GM10248 (cell line): ENCODE measurements at places on chromosomes 5 and 9.

DNA sequence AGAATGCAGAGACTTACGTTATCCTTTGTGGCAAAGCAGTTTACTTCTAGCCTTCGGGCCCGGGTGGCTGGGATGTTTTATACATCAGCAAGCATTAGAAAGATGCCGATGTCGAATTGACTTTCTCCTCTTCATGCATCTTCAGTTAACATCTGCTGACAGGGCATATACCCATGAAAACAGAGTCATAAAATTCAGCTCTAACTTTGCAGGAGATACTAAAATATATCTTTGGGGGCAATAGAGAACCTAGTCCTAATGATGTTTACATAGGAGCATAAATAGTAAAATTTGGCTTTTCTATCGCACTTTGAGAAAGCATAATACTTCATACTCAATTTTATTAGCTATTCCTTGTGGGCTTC is 247.9 kb downstream of the PRELID2 start:
- DNase-seq: no peak

GRCh38 chr9:137205126-137206069 is at the start of the genes NDOR1 and TMEM203:
NDOR1 (plus strand) TSS chr9:137205700; CDS start chr9:137205778, 78 bp downstream.
TMEM203 (minus strand) TSS chr9:137205648; CDS start chr9:137205414, 234 bp downstream.
- DNase-seq: peak; percentile 96

- DNase-seq: no peak
Measured at GRCh38 chr5:11557063-11557462, 347.2 kb downstream of the CTNND2 start.

- DNase-seq: no peak
Measured at GRCh38 chr9:29176231-29176630, 1603.0 kb upstream of the C9orf72 start.

GRCh38 chr9:100064872-100065581 is 33.8 kb downstream of the ERP44 start:
- no peak for DNase-seq

DNA sequence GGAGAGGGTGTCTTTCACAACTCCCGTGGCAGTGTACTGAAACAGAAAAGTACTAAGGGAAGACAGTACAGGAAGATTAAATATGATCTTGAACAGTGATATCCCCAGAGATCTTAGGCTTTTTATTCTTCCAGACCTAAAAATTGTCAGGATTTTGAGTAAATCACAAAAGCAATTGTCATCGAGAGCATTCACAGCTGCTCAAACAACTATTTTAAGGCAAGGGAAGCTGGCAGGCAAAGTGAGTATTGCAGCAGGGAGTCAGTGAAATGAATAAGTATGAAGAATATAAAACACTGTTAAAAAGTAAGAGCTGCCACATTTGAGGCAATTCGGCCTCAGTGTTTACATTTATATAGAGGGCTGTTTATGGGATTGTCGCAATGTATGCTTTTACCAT is 479.0 kb downstream of the CAAP1 start:
- DNase-seq: no peak

DNA sequence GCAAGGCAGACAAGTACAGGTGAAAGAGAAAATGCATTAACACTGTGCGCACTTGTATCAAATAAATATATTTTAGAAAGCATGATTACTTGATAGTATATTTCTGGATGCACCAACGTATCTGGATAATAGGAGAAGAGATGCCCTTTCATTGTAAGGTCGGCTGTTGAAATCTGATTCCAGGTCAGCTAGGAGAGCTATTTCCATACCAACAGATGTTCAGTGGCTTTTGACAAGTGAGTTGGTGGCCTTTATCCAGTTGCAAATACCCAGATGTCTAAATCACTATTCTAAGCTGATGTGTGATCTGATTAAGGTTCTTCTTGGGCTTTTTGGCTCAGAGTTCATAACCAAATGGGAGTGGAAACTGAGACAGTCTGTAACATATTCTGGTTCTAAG is 128.2 kb upstream of the TBCA start:
- no peak for DNase-seq

DNA sequence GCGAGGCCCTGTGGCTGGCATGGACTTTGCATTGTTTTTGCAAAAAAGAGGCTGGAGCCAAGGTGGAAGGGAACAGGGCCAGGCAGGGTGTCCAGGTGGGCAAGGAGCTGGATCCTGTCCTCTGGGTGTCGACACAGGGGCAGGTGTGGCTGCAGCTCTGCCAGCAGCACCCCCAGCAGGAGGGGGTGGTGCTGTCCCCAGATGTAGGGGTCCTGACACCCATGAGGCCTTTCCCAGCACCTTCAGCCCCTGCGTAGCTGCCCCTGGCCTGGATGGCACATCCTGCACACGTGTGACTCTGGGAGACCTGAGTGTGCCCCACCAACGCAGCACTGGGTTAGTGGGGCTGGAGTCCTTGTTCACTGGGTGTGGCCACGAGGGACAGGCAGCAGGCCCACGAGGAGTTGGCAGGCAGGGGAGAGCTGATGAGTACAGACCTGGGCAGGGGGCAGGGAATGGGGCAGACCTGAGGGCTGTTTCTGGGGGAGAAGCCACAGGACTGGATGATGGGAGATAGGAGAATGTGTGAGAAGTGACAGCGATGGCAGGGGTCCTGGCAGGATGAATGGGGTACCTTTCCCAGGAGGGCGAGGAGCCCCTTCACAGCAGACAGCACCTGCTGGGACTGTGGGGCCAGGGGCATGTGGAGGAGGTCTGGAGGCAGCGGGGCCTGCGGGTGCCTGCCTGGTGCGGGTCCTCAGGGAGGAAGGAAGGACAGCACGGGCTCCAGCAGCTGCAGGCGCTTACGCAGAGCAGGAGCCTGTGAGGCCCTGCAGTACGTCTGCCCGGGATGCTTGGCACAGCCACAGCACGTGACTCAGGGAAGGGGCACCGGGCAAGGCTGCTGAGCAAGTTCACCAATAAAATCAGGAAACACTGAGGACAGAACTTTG is 3.6 kb upstream of the RASGEF1C start:
- no peak for DNase-seq

DNA sequence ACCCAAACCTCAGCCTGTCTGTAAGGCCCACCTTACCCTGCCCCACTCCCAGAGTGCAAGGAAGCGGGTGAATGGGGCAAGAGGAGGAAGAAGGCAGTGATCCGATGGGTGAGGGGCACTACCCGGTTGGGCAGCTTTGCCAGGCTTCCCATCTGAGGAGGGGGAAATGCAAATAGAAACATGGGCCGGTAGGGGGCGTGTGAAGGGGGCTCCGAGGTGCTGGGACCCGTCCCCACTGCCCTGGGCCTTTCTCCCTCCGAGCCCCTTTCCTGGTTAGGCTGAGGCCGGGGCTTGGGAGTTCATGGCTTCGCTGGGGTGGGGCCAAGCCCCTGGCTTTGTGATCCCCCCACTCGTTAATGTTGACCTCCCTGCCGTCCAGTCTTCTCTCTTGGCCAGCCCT is 23.6 kb upstream of the MYORG start:
- DNase-seq: no peak

DNA sequence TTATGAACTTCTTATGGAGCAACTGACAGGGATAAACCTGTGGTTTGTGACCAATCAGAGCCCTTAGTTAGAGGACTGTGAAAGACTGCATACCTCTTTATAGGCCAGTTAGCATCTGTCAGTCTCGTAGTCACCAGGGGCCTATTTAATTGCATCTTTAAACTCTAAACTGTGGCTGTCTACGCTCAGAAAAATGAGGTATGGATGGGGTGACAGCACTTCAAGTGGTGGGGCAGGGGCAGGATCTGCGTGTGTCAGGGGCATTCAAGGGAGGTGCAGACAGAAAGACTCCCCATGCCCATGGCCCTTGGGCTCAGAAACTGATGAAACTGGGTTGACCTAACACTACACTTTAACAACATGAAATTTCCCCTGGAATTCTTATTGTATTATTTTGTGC is 132.6 kb upstream of the TBCA start:
- DNase-seq: no peak

- no peak for DNase-seq
Measured at GRCh38 chr5:109947667-109948066, 257.9 kb downstream of the MAN2A1 start.
